ENCODE measurements at places on chromosomes 5 and 9.

DNA sequence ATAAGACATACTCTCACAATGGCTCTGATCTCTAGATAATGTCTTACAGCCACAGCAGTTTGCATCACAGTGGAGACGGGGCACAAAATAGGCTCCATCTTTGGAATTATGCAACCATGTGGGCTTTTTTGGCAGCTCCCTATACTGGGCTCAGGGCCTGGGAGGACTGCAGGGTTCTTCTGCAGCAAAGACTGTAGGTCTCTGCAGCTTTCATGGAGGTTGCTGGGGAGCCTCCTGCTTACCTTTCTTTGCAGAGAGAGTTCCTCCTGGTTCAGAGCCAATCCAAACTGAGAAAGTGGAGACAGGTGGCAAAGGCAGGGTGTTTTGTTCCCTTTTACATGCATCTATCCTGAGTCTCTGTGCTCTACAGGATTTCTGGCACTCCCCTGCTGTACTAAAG, 558.0 kb downstream of the TLR4 start:
- no peak for DNase-seq

DNA sequence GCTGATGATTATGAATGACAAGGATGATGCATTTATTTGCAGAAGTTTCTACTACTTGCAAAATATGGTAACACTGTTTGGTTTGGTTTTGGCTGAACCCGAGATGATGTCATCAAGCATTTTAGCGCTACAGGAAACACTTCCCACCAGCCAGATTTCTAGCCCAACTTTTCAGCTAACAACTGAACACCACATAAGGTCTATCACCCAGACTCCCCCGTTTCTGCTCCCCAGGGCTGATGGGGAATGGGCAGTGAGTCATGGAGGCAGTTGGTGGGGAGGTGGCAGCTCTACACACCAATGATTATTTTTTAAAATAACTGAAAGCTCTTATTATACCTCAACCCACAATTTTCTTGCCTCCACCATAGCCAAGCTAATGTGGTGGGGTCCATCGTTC, 302.9 kb downstream of the CEMIP2 start:
- DNase-seq: no peak

GRCh38 chr5:10607023-10607665, 43.3 kb downstream of the ANKRD33B start:
- no peak for DNase-seq

DNA sequence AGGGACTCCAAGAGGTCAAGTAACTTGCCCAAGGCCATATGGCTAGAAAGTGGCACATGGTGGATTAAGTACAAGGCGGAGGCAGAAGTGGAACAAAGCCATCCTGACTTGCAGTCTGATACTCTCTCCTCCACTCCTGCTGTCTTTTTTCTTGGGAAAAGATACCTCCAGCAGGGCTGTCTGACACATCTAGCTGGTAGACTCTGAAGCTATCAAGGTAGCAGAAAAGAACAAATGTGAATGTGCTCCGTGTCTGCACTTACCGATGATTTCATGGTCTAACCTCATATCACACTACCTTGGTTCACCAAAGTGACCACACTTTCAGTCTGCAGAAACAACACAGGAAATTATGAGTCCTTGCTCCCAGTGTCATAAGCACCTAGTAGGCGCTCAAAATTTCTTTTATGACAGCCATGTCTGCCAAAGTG, 284.8 kb downstream of the CRB2 start:
- DNase-seq: no peak

DNA sequence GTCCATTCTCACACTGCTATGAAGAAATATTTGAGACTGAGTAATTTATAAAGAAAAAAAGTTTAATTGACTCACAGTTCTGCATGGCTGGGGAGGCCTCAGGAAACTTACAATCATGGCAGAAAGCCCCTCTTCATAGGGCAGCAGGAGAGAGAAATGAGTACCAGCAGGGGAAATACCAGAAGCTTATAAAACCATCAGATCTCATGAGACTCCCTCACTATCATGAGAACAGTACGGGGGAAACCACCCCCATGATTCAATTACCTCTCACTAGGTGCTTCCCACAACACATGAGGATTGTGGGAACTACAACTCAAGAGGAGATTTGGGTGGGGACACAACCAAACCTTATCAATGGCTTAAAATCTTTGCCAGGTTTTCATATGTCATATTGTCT, 20.3 kb upstream of the TENT4A start:
- DNase-seq: no peak

DNA sequence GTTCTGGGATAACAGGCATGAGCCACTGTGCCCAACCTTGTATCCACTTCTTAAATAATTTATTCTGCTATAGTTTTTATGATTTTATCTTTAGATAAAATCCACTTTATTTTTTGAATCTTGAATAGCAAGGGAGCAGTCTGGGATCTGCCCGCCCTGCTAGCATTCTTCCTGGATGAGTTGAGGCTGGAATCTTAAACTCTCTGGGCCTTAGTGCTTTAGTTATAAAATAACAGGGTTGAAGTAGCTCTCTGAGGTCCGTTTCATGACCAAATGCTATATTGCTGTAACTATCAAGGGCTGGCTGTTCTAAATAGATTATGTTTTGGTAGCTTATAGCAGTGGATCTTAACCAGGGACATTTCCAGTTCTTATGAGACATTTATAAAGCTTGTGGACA, 20.8 kb downstream of the ACER2 start:
- no peak for DNase-seq

DNA sequence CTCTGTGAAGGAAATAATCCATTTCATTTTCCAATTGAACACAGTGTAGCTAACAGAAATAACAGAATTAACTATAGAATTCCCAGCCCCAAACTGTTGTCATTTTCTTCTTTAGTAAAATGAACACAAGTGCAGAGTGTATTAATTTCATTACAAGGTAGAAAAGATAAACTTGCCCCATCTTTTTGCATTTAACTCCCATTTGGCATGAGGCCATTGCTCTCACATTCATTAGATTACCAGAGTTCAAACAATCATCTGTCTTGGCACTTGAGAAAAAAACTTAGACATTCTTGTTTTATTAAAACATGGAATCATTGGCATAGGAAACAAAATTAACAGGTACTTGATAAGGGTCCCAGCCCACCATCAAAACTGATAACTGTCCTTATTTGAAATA, 821.5 kb upstream of the C9orf72 start:
- DNase-seq: no peak

- DNase-seq: no peak
Measured at GRCh38 chr9:111450124-111450523, 34.1 kb downstream of the ECPAS start.

DNA sequence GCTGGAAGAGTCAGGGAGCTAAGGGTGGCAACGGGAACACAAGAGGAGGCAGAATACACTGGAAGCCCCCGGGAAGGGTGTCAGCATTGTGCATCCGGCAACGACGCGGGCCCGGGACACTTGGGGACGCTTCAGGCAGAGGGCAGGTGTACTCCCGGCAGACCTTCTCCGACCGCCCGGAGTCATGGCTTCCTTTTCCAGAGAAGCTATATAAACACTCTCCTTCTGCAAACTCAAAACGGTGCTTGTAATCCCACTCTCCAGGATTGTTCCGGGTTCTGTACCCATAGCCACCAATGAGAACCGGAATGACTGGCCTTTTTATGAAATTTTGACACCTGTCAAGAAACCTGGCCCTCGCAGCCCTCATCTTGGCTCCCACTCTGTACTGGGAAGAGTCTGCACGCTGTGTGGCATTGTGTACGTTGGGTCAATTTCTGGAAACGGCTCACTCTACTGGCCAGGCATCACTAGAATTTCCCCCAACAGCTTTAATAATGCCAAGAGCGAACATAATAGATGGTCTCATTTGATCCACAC, 462 bp upstream of the MCC start:
- DNase-seq: no peak

DNA sequence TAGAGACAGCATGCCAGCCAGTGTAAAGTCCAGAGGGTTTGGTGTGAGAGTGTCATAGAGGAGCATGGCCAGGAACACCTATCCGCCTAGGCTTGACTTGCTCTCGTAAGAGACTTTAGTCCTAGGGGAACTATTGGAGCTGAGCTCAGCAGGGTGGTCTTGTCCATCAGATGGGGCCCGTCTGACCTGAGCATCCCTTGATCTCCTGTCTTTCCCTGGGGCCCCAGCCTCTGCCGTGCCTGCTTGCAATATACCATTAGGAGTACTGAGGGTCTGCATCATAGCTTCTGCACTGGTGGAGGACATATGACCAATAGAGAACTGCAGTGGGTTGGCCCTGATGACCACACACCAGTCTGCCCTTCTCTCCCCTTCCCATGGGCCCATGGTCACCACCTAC, 251.0 kb downstream of the TUSC1 start:
- no peak for DNase-seq

DNA sequence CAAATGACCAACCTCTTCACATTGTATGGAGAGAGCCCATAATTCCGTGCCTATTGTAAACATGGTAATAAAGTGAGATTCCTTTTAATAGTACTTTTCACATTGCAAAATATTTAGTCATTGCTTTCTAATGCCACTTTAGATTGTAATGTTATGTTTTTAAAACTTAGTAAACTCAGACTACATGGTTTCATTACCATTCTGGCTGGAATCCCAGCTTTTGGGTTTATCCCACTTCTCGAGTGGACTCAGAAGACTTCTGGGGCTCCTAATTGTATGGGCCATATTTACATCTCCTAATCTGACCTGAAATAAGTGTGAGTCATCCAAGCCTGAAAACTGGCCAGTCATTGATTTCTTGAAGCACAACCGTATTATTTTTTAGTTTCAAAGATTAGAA, 217.6 kb downstream of the CAAP1 start:
- DNase-seq: no peak

GRCh38 chr5:67199859-67200258, 3.3 kb upstream of the CD180 start:
- DNase-seq: no peak

- no peak for DNase-seq
Measured at GRCh38 chr5:36796155-36796554, 80.4 kb upstream of the NIPBL start.

- DNase-seq: no peak
Measured at GRCh38 chr5:83877911-83878706, 157.5 kb upstream of the HAPLN1 start.

- no peak for DNase-seq
Measured at GRCh38 chr9:95057101-95057500, 260.4 kb downstream of the FANCC start.

GRCh38 chr9:73023025-73023541, 70.2 kb upstream of the ALDH1A1 start:
- DNase-seq: peak; percentile 51

GRCh38 chr5:73419117-73419464, 29.5 kb downstream of the FOXD1 start:
- no peak for DNase-seq
